ENCODE measurements at places on chromosomes 2 and 18. TPM values are rescaled to one million over a fixed set of nuclear protein-coding genes. Genes with fewer than 3 reads are reported as not detected.

Gene CCNYL1
- total RNA-seq, result 26.4 TPM

Gene BMP10
- total RNA-seq, result not detected

Gene ABCG8
- not detected for total RNA-seq

Gene PTH2R
- total RNA-seq, result not detected

Gene CAPN14
- 0.13 TPM for total RNA-seq

Measured in bladder microvascular endothelial cell (primary cell).